NCI-H226 (cell line): ENCODE measurements at places on chromosomes 1 and 21.

DNA sequence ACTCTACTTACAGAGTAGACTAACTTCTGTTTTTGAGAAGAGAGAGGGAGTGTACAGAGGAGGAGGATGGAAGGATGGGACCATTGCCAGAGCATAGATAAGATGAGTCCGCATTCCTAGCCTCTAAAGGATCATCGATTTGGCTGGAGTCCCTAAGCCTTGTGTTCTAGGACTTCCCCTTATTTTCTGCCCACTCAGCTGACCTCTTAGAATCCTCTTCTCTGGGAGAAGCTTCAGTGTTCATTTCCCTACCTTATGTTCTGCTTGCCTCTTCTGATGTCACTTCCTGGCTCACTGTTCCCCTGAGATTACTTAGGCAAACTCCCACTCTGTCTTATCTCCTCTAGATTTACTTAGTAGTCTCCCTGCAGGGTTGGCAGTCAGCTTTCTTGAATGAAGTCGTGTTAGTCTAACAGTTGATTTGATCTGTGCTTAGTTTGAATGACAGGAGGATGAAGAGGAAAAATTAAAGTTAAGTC lies 156.7 kb downstream of the SYT2 start:
- peak; percentile 94 for DNase-seq

DNA sequence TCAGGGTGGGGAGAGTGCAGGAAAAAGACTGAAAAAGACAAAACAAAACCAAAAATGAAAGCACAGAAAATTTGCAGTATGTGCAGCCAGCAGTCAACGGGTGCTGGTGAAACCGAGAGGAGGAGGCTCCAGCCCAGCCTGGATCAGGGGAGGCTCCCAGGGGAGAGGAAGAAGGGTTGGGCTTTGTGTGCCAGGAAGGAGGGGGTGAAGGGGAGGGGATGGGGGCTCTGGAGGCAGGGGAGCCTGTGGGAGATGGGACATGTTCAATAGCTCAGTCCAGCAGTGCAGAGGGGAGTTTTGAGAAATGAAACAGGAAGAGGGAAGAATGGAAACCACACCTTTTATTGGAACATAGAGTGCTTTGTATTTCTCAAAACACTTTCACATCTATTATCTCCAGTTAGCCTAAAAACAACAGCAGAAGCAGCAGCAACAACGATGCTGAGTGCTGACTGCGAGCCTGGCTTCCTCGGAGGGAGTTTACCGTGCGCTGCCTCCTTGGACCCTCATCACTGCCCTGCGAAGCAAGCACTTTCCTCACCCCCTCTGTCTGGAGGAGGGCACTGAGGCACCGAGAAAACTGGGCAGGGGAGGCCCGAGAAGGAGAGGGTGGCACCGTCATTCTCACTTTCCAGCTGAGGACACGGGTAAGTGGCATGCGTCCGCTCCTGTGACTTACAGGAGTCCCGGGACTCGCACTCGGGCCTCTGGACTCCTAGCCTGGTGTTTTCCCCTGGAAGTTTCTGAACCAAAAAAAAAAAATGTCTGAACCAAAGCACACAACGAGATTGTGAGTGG lies 62.9 kb downstream of the MDM4 start:
- DNase-seq, result no peak

GRCh38 chr1:193318347-193318746 lies 131.9 kb upstream of the B3GALT2 start:
- DNase-seq, result no peak

DNA sequence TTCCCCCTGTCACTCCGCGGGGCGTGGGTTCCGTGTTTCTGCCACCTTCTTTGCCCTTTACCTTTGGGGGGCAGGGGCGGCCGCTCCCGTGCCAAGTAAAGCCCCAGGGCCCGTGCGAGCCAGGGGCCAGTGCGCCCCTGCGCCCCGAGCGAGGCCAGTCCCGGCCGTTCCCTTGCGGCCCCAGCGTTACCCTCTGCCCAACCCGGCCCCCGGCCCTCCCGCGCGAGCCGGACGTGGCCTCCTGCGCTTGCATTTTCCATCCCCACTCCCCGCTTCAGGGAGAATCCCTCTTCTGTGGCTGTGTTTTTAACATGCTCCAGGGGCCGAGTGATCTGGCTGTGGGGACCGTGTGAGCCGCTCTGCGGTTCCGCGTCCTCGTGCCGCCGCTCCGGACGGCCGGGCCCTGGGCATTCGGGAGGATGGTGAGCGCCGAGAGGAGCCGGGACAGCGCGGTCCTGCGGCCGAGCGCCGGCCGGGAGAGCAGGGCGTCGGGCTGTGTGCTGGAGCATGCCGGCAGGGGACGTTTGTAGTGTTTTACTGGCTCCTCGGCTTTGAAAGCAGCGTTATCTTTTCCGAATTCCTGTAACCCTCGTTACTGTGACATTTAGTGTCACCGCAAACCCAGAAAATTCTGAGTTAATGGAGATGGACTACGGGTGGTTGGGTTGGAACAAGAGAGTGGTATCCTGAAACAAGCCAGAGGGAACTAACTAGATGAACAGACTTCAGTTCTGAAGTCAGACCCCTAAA lies 1.0 kb downstream of the GALNT2 start:
- no peak for DNase-seq

DNA sequence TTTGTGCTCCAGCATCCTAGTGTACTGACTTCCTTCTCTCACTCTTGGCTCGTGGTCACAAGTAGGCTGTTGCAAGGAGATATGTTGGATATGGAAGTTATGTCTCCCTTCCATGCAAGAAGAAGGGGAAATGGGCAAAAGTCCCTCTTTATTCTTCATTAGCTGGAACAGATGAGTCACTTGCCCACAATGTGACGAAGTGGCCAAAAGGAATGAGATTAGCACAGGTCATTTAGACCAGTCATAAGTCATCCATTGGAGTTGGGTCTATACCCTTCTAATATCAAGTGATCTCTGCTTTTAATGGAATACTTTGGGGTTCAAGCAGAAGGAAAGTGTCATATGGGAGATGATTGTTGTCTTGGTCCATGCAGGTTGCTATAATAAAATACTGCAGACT lies 91.2 kb upstream of the NGF start:
- no peak for DNase-seq
